ENCODE measurements at places on chromosomes 3 and 15. TPM values are rescaled to one million over a fixed set of nuclear protein-coding genes. Genes with fewer than 3 reads are reported as not detected.

- no peaks in the 10 kb centered on the region for H3K36me3 ChIP-seq
- no peak for DNase-seq
- no peaks in the 10 kb centered on the region for H3K4me1 ChIP-seq
- H3K27me3 ChIP-seq: no peaks in the 10 kb centered on the region
Observed at GRCh38 chr15:95620934-95621579, 709.4 kb upstream of the NR2F2 start.

- DNase-seq: no peak
- H3K4me3 ChIP-seq: no peak overlapping the region
- no peaks in the 10 kb centered on the region for H3K27me3 ChIP-seq
- no peaks in the 10 kb centered on the region for H3K4me1 ChIP-seq
Observed at GRCh38 chr3:16601537-16602005, 3.7 kb downstream of the DAZL start.

GRCh38 chr15:26572602-26573350 lies 200.1 kb downstream of the GABRB3 start:
- H3K27ac ChIP-seq: no peak overlapping the region
- no peak overlapping the region for H3K4me3 ChIP-seq
- DNase-seq: no peak
- no peaks in the 10 kb centered on the region for H3K36me3 ChIP-seq

GRCh38 chr15:70555713-70556112 lies 207.6 kb downstream of the UACA start:
- H3K27ac ChIP-seq: no peak overlapping the region
- H3K4me1 ChIP-seq: peaks cover 4% of the 10 kb centered on the region
- H3K27me3 ChIP-seq: no peaks in the 10 kb centered on the region
- no peak overlapping the region for H3K4me3 ChIP-seq

DNA sequence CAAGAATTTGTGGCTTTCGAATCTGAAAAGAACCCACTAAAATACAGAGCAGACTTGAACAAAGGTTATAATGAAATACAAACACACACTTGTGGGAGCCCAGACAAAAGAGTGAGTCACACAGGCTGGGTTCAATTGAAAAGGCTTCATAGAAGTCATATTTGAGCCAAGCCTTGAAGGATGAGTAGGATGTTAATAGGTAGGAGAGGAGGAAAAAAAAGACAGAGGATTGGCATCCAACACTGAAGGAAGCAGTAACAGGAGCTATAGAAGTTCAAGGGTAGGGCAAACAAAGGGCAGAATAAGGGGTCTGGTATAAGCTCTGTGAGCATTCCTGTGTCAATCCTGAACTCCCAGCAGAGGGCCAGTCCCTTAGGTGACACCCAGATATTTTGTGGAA lies 325.4 kb downstream of the FOXP1 start:
- no peak for DNase-seq
- H3K4me3 ChIP-seq: no peak overlapping the region
- H3K4me1 ChIP-seq: no peaks in the 10 kb centered on the region
- H3K27me3 ChIP-seq: no peaks in the 10 kb centered on the region
- no peaks in the 10 kb centered on the region for H3K36me3 ChIP-seq

The ECE2 gene
- total RNA-seq: 1.4 TPM

The KLHL40 gene
- total RNA-seq: 3.1 TPM

The GOLGA8S gene
- 33.9 TPM for total RNA-seq

The UBAP1L gene
- total RNA-seq: 12.1 TPM

The MUC13 gene
- total RNA-seq: 0.19 TPM

The KLHL18 gene
- total RNA-seq: 26.2 TPM
